Activated CD8-positive, alpha-beta memory T cell treated with anti-CD3 and anti-CD28 coated beads for 4 hours (primary cell): ENCODE measurements at places on chromosomes 4 and X.

- no peak for DNase-seq
Observed at GRCh38 chr4:107366900-107367299, 330.8 kb upstream of the DKK2 start.

DNA sequence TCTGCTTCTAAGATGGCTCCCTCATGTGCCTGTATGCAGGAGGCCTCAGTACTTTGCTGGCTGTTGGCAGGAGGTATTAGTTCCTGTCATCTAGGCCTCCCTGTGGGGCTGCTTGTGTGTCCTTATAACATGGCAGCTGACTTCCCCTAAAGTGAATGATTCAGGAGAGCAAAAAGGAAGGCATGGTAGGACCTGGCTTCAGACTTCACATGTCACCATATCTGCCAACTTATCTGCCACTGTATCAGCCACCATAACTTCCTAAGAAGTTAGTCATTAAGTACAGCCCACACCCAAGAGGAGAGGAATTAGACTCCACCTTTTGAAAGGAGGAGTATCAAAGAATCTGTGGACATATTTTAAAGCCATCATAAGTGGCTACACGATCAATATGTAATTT, 122.5 kb downstream of the UCHL1 start:
- no peak for DNase-seq

- DNase-seq, result no peak
Observed at GRCh38 chrX:48665991-48666390, 17.6 kb upstream of the WAS start.

DNA sequence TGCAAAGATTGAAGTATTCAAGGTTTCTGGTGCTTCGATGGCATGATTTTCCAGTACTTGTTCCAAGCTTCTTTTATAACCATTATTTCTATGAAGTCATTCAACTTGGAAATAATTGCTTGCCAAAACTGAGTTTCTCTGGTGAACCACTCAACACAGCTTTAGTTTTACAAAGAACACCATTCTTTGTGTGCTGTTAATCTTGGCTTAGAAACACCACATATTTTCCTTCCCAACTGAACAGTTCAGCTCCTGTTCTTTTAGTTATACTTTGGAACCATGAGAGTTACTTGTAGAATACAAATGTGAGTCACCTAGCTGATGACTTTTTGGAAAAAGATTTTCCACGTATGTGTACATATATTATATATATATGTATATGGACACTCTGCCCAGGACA, 32.7 kb downstream of the TMEM47 start:
- no peak for DNase-seq

- no peak for DNase-seq
Observed at GRCh38 chrX:13764281-13764680, 29.7 kb downstream of the OFD1 start.

DNA sequence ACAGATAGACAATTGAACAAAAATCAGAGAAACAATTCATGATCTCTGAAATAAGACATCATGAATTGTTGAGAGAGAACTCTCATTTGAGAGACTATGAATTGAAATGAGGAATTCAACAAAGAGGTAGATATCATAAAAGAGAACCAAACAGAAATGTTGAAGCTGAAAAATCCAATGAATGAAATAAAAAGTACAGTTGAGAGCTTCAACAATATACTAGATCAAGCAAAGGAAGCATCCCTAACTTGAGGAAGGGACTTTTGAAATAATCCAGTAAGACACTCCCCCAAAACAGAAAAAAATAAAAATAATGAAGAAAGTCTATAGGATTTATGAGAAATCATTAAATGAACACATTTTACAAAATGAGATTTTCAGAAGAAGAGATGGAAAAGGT, 310.0 kb upstream of the PCDH10 start:
- DNase-seq, result no peak

DNA sequence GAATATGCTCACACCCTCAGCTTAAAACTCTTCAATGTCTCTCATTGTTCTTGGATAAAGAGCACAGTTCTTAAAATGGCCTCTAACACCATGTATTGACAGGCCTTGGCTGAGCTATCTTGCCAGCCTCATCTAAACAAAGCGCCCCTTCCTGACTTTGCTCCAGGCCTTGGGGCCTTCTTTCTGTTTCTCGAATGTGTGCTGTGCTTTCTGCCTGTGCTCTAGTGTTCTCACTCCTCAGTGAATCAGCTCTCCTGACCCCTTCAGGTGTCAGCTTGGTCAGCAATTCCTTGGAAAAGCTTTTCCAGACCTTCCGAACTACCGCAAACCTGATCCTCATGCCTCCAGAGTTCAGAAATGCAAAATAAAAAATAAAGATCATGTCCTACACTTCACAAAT, 346.3 kb upstream of the FSTL5 start:
- no peak for DNase-seq

DNA sequence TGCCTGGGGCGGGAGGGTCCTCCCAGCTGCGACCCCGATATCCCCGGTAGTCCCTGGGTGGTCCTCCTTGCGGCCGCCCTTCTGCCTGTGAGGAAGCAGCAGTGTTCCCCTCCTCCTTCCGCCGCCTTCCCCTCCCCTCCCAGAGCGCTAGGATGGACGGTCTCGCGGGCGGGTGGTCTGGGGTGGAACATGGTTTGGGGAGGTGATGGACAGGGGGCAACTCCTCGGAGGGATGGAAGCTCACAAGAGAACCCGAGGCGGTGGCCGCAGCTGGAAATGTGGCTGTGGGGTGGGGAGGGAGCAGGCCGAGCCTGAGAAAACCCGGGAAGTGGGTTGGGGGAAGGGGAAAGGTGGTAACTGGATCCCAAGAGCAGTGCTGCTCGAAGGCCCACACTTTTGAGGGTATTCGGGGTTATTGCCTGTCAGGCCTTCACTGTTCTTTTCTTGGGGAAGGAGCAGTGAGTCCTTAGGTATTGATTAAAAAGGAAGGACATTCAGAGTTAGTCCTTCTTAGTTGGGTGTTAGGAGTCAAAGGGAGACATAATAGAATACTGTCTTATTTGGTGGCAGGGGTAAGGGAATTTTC, 581 bp downstream of the UBE2K start:
- DNase-seq, result no peak

GRCh38 chr4:160510928-160511327, 1408.0 kb downstream of the RAPGEF2 start:
- no peak for DNase-seq

GRCh38 chrX:95117556-95117955, 1443.5 kb downstream of the FAM133A start:
- no peak for DNase-seq

- DNase-seq, result peak; percentile 19
Observed at GRCh38 chr4:8198906-8199593, at the start of gene SH3TC1. Gene SH3TC1 (plus strand): TSS chr4:8199290. CDS start chr4:8205195, 5,905 bp downstream.

DNA sequence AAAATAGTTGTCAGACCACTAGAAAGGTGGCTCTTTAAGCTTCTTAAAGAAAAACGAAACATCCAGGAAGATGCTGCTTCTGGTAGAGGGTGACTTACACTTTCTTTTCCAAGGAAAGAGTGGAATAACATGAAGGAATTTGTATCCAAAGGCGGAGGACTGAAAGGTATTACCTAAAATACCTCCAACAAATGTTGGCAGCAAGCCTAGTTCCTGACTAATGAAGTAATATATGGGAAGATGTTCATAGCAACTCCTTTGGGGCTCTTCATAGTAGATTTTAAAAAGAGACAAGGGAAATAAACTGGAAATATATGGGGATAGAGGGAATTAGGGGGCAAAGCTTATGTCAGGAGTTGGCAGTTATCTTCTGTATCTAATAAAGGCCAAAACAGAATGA, 116.2 kb downstream of the AASDH start:
- no peak for DNase-seq

DNA sequence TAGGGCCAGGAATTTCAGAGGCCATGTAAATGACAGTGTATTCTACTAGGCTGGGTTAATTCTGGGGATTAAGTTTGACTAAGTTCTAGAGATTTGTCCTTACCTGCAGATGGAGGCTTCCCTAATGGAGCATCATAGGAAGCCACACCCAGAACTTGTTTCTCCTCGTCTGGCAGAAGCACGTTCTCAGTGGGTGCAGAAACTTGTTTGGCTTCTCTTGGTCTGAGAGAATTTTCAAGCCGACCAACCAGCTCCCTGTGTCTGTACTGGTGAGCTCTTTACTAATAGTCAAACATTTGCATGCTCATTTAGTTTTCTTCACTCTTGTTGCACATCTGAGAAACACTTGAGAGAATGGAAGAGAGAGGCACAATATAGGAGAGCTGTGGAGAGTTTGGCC, 907 bp upstream of the ATP10D start:
- DNase-seq, result no peak

GRCh38 chrX:134602410-134602809, 55.9 kb downstream of the PLAC1 start:
- no peak for DNase-seq
